ENCODE measurements at places on chromosomes 11 and 22.

DNA sequence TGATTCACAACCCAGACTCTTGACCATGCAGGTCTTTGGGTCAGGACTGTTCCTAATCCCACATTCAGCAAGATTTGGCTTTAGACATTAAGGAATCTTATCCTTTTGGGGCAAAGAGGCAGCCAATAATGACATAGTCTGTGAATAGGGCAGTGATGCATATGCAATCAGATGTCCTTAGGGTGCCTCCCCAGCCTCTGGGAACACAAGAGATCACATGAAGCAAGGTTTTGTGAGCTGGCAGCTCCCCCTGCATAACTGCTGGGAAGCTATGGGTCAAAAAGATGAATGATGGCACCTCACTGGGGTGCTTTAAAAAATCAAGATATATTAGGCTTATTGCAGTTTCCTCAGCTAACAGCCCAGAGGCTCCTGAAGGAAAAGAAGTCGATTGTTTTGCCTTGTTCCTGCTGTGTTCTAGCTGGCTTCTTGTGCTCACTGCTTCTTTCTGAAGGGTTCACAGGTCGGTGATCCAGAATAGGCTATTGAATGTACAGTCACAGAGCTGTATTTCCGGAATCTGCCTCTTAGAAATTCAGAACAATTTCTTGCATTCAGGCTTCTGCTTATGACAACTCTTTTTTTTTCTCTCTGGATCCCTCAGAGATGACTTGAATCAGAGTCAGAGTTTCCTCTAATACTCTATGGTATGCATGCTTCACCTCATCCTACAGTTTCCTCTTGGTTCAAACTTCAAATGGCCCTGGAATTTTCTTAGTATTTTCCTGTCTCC is 31.7 kb downstream of the INSC start:
- DNase-seq: no peak

- no peak for DNase-seq
These were observed 869.7 kb downstream of the BRD1 start for GRCh38 chr22:48957987-48958321.

GRCh38 chr11:76005756-76006155 is 190.7 kb downstream of the UVRAG start:
- DNase-seq: peak; percentile 6

- peak; percentile 85 for DNase-seq
These were observed at the start of gene YPEL4 for GRCh38 chr11:57649826-57650738. TSS of gene YPEL4 (minus strand) at chr11:57649912. CDS start at chr11:57647107, 2,805 bp downstream.

DNA sequence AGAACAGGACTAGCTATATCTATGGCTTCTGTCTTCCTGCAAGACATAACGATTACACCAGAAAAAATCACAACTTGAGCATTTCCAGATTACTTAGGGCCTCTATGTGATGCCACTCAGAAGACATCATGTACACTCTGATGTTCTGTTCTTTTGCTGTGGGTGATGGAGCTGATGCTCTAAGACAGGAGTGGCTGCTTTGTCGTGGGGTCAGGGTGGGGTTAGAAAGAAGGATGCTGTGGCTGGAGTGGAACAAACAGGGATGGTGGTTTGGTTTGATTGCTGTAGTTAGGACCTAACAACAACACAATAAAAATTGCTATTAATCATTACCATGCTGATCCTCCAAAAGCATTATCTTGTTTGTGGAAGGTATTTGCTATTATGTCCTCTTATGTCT is 120.3 kb upstream of the ARHGAP20 start:
- no peak for DNase-seq

GRCh38 chr11:112778091-112778876 is 182.9 kb upstream of the NCAM1 start:
- DNase-seq: no peak

- no peak for DNase-seq
These were observed 33.0 kb downstream of the SAMM50 start for GRCh38 chr22:43988116-43988820.

DNA sequence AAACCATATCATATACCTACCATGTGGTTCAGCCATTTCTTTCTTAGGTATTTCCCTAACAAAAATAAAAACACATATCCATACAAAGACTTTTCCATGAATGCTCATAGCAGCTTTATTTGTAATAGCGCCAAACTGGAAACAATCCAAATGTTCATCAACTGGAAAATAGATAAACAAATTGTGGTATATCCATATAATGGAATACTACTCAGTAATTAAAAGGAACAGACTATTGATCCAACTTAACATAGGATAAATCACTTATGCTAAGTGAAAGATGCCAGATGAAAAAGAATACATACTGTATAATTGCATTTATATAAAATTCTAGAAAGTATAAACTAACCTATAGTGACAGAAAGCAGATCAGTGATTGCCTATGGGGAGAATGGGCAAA is 323.3 kb downstream of the BUD13 start:
- DNase-seq: no peak

DNA sequence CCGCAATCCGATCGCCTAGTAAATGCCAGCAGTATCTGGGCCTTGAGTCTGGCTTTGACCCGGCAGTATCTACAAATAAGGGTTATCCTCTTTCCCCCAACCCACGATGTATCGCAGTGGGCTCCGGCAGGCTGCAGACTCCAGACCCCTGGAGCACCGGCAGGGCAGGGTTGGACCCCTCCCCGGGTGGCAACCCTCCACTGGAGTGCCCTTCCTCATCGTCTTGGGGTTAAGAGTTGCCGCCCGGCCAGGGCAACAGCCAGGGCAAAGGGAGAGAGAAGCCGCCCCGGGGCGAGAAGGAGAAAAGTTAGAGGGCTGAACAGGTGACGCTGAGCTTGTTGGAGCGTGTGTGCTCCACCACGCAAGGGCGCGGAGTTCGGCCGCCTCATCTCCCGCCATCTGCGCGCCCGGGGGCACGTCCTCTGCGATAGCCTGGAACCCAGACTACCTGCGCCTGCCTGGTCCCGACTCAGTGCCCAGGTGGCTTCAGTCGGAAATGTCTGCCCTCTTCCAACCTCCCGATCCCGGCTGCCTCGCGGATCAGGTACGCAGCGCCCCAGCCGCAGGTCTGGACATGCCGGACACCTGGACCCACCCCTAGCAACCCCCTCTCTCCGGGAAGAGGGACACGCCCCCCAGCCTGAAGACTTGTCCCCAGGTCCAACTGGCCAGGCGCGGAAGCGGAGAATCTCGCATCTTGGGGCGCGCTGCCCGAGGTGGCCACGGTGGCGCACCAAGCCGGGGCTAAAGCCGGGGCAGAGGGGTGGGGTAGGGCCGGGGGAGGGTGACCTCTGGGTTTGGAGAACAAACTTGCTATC is 1.2 kb downstream of the DSCAML1 start:
- DNase-seq: no peak

- no peak for DNase-seq
These were observed 453.4 kb downstream of the TBC1D22A start for GRCh38 chr22:47215851-47216250.

GRCh38 chr22:30240541-30241417 is 5.8 kb downstream of the LIF start:
- no peak for DNase-seq

DNA sequence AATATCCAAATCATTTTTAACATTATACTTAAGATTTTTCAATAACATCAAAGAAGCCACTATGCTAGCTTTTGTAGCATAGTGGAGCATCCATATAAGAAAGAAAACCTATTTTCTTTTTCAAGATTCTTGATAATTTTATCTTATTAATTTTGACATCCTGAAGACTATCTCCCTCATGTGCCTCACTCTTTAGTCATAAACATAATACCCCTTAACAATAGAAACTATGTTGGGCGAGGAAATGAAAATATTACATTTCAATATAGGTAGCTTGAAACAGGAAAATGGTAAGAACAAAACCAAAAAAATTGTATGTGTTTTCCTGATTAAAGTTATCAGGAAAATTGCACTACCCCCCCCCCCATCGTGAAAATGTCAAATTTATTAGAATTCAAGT is 40.1 kb downstream of the ELMOD1 start:
- DNase-seq: no peak

DNA sequence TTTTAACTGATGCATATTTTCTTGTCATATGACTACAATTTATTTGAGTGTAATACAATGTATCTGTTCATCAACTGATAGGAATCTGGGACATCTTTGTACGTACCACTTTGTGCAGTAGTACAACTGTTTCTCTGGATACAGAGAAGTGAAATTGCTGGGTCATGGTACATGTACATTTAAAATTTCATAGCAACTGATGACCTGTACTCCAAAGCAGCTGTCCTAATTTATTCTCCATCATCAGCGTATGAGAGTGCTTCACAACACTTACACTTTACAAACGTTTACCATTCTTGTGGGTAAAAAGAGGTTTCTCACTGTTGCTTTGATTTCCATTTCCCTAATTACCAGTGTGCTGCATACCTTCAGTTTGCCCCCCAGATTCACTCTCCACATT is 552.8 kb upstream of the CADM1 start:
- DNase-seq: no peak

DNA sequence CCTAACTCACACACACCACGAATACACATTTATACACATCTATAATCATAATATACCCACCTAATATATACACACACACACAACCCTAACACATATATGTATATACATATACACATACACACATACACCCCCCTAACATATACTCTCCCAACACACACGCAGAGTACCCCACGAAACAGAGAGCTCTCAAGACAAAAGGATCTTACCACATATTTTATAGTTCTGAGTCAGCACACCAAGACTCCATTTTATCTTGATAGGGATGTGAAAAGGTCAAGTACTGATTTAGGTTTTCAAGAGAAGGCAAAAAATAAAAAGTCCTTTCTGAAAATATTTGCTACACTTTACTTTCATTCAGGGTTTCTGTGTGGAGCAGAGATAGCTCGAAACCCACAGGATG is 1207.2 kb downstream of the LRRC4C start:
- DNase-seq: no peak

DNA sequence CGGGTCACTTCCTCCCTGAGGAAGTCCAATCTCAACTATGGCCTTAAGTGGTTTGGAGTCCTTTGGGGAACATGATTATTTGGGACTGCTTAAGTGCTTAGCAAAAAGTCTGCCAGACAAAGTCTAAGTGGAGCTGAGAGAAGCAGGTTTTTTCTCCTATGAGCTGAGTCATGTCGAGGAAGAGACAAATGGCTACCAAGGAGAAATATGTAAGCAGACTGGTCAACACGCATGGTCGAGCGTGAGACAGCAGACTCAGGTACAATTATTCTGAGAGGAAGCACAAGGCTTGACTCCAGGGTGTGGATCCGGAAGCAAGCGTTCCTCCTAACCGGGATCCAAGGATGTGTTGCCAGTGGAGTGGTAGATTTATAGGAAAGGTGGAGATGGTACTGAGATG is 30.6 kb downstream of the UBASH3B start:
- no peak for DNase-seq

GRCh38 chr22:26756675-26757293 is 99.4 kb downstream of the MIAT start:
- peak; percentile 13 for DNase-seq

DNA sequence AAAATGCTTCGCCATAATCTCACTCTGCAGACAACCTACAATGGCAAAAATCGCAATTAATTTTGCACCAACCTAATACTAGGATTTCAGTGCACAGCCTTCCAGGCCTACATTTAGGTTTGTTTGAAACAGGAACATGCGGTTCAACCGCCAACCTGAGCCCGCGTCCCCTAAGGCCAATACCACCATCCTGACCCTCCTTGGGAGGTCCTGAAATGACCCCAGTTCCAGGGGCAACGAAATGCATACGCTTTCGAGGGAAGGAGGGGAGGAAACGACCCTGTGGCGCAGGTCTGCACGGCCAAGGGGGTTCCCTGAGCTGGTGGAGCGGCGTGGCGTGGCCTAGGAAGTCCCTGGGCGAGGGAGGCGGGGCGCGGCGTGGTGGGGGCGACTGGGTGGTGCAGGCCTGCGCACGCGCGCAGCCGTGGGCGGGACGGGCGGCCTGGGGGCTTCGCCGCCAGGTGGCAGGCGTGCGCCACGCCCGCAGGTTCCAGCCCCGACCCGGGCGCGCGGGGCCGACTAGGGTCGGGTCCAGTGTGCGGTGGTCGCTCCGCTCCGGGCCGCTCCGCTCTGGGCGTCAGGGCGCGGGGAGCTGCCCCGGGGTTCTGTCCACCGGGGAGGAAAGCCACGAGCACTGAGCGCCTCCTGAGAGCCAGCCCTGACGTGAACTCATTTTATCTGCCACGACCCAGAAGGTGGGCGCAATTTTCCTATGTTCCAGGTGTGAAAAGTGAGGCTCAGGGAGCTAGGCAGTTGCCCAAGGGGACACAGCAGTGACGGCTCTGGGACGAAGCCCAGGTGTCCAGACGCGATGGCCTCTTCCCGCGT is 94.1 kb downstream of the SWAP70 start:
- peak; percentile 92 for DNase-seq

- DNase-seq: peak; percentile 96
These were observed 22.0 kb upstream of the MYRF start for GRCh38 chr11:61730240-61730994.

DNA sequence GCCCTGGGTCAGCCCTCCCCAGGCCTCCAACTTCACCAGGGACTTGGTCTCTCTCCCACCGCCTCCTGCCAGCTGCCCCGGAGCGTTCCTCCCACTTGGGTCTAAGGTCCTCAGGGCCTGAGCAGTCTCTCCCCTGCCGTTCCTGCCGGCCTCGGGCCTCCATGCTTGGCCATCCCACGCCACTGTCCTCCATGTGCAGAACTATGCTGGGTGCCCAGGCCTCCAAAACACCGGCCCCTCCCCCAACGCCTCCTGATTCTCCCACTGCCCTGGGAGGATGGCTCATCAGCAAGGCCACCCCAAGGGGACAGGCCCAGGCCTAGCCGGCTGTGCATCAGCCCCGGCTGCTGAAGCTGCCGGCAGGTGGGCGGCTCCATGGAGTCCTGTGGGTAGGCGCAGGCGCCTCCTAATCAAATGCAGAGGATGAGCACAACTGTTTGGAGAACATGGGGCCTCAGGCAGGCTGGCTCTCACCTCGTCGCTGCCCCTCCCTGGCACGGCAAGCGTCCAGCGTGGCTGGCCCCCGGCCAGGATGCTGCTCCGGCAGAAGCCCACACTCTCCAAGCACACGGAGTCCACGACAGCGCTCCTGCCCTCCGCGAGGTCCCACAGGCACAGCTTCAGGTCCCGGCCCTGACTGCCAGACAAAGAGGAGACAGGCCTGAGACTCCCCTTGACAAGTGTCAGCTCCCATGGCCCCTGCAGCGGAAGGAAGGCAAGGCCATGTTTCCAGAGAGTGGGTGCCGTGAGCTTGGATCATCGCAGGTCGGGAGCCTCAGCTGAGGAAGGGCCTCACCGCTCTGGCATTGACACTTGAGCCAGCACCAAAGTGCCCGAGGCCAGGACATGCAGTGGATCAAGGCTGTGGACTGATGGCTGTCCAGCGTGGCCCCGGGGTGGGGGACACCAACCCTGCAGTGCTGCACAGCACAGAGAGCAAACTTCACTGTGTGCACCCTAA is 42.6 kb downstream of the GNB1L start:
- no peak for DNase-seq

DNA sequence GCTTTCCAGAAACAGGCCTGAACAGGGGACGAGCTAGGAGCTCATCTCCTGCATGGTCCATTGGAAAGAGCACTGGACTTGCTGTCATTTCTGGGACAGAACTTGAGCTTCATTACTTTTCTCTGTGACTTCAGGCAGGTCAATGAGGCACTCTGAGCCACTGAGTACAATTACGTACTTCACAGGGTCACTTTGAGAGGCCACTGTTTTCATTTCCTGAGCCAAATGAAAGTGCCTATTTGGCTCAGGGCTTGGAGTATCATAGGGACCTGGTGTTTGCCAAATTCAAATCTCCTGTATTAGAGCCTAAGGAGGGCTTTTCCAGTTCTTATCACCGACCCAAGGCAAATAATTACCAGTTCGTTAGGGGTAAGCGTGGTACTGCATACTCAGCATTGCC is 319.3 kb downstream of the CADM1 start:
- DNase-seq: no peak
